Stimulated activated CD4-positive, alpha-beta T cell treated with anti-CD3 and anti-CD28 coated beads, Interleukin-12 subunit alpha, Interleukin-12 subunit beta, amount 100 ng/mL, for 24 hours (primary cell): ENCODE measurements at places on chromosomes 13 and 19.
A peak's percentile ranks its signal among the peaks of the same experiment; 100 is the strongest.

GRCh38 chr13:29943686-29944085 lies 93.3 kb upstream of the UBL3 start:
- DNase-seq: no peak

GRCh38 chr13:104181526-104182231 lies 1115.5 kb upstream of the SLC10A2 start:
- DNase-seq: no peak

GRCh38 chr13:41613471-41613870 lies 156.1 kb downstream of the RGCC start:
- DNase-seq: no peak

DNA sequence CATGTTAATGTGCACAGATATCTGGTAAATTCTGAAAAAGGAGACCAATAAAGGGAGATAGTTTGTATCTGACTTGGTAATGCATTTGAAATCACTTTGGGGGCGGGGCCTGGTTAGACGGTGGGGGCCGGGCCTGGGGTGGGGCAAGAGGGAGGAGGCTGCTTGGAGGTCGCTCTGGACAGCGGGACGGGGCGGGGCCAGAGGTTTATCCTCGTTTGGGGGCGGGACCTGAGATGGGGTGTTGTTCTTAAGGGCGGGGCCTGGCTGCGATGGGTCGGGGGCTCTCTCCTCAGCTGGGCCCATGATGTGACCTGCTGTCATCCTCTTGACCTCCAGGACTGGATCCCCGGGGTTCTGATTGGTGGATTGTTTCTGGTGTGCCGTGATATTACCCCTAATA lies 4.9 kb upstream of the ZNF808 start:
- no peak for DNase-seq

- DNase-seq: no peak
Measured at GRCh38 chr19:16542910-16543472, 754 bp upstream of the CHERP start.

GRCh38 chr19:3693025-3693925 lies 7.0 kb downstream of the PIP5K1C start:
- DNase-seq: no peak

DNA sequence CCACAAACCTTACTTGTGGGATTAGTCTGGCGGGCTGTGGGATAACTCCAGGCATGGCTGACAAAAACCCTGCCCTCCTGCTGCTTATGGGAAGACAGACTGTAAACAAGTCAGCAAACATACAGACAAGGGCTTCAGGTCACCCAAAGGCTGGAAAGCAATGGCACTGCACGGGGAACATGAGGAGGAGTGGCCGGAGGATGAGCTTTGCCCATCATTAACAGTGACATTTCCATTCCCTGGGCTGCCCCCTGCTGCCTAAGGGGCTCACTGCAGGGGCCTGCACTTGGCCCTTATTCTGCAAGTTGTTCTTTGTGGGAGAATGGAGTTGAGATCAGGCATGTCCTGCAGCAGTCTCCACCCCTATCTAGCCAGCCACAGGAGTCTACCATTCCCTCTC lies 91.3 kb downstream of the UQCRFS1 start:
- no peak for DNase-seq

GRCh38 chr19:18558604-18559003 lies 934 bp downstream of the KXD1 start:
- no peak for DNase-seq

GRCh38 chr19:28393574-28394336 lies 819.2 kb downstream of the UQCRFS1 start:
- DNase-seq: no peak

DNA sequence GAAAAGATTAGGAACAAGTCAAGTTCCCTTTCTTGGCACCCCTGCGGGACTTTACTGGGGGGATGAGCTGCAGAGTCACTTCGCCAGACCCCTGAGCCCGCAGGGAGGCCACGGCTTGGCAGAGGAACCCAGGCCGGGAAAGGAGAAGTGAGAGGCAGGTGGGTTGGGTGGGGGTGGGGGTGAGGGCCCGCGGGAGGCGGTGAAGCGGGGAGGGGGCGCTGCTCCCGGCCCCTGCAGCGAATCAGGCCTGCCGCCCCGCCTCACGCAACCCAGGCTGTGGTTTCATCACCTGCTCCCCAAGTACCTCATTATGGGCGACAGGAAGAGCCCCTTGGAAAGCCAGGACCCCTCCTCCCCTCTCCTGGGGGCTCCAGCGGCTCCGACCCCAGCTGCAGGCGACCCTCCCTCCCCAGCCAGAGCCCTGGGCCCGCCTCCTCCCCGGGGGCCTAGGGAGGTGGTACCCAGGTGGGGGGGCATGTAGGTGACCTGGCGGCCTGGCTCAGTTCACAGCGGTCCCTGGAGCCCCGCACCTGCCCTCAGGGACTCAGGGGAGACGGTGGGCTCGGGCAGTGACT lies 9.5 kb downstream of the MEF2B start:
- no peak for DNase-seq

DNA sequence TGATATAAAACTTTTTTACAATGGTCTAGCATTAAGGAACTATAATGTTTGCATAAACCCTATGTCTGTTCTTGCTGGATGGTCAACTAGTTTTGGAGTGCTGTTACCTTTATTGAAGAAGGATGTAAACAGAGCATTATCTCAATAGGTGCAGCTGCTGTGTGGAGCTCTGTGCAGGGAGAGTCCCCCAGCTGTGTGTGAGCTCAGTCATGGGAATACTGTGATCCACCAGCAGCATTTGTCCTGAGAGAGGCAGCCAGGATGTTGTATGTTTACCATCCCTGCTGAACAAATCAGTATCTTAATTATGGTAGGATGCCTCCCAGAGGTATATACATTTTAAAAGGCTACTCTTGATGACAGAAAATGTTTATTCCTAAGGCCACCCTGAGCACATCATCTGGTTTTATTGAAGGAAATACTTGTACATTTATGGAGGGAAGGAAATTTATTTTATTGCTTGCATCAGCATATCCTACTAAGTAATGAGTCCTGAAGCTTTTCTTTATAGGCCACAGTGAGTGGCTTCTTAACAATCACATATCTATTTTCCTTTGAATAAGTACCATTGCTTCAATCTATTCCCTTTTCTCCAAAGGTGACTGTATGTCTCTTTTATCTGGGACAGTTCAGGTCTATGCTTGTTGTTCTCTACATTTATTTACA lies 11.7 kb downstream of the RAP2A start:
- DNase-seq: no peak

DNA sequence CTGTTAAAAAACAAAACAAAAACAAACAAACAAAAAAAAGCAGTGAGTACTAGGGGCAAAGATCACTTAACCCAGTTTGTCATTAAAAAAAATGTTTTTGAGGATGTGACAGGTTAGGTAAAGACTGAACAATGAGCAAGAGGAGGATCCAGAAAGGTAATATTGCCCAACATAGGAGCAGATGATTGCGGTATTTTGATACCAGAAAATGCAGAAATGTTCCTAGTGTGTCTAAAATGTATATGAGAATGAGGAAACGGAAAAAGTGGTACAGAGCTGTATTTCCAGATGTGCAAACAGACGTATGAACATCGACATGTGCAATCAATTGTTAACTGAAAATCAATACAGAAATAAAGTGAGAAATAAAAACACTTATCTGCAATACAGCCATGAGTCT lies 4.9 kb upstream of the LILRA4 start:
- no peak for DNase-seq

DNA sequence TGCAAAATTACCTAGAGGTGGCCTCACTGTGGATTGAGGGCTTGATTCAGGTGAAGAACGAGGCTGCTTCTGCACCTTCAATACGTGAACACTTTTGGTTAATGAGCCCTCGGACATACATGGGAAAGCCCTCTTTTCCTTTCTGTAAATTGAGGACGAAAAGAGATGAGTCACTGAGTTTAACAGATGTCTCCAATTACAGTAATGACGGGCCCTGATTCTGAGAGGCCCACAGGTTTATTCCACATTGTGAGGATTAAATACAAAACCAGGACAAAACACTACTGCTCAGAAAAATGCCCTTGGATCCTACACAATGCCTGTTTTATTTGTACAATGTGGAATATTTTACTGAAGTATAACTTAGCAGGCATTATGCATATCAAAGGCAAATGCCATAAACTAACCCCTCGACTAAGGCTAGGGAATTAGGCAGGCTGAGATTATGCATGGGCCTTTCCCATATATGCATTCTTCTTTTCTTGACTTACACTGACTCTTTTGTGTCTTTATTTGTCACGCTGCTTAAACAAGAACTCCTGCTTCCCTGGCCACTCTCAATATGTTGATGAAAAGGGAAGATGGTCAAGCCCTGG lies 819.9 kb downstream of the OLFM4 start:
- no peak for DNase-seq

GRCh38 chr13:20911037-20911436 lies 8.5 kb upstream of the XPO4 start:
- DNase-seq: no peak

GRCh38 chr19:24033963-24034342 lies 53.0 kb upstream of the ZNF254 start:
- peak; percentile 5 for DNase-seq

- DNase-seq: no peak
Measured at GRCh38 chr13:106815545-106815944, 247.6 kb upstream of the ARGLU1 start.

GRCh38 chr13:60501236-60501635 lies 104.2 kb downstream of the TDRD3 start:
- DNase-seq: no peak

GRCh38 chr13:40981949-40982348 lies 37.2 kb downstream of the ELF1 start:
- no peak for DNase-seq

GRCh38 chr19:13629687-13630357 lies 123.5 kb upstream of the CACNA1A start:
- DNase-seq: no peak

DNA sequence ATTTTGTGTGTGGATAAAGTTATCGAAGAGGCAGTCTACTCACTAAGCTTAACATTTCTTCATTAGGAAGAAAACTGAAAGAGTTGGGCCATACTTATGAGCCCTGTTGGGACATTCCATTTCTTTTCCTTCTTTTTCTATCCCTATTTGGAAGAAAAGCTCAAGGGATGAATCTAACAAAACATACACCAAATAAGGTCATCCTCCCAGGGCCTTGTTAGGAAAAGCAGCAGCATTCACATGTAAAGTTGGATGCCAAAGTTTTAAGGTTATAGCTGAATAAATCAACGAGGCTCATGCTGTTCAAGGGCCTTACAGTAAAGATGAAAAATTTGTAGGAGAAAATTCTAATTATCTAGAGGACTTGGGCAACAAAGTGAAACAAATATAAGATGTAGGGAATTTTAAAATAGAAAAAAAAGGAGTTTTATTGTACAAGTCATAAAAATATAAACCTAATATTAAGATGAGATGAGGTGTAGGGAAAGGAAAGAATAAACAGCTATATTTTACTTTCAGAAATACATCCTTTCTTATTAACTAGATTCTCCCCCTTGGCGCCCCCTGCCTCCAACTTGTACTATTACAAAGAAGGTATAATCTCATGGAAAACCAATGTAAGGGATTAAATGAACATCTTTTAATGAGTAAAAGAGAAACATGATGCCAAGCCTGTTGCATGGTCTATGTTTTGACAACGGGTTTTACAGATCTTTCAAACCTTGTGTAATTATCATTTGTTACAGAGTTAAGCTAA lies 160.4 kb downstream of the PCDH20 start:
- no peak for DNase-seq

DNA sequence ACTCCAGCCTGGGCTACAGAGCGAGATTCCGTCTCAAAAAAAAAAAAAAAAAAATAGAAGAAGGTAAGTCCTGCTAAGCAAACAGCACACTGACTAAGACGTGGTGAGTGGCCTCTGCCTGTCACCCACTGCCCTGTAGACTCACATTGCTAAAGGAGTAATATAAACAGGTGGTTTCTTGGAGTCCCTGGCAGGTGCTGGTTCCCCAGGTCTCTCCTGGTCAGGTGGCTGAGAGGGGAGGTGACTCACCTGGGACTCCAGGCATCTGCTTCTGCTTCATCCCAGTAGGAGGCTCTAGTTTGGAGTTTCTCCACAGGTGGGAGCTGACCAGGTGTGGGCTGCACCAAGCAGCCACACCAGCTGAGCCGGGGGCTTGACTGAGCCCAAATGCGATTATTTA lies at the start of gene OR10H1:
Gene OR10H1, minus strand, starts transcription at position 359 of the 400 bp plus-strand sequence. CDS start 7,627 bp downstream, outside the sequence.
- DNase-seq: no peak

- no peak for DNase-seq
Measured at GRCh38 chr13:77034881-77035280, 7.9 kb upstream of the FBXL3 start.

GRCh38 chr13:52599848-52600603 lies 42.2 kb upstream of the HNRNPA1L2 start:
- DNase-seq: peak; percentile 2

GRCh38 chr13:19056355-19056880 lies 125.2 kb downstream of the TUBA3C start:
- no peak for DNase-seq

DNA sequence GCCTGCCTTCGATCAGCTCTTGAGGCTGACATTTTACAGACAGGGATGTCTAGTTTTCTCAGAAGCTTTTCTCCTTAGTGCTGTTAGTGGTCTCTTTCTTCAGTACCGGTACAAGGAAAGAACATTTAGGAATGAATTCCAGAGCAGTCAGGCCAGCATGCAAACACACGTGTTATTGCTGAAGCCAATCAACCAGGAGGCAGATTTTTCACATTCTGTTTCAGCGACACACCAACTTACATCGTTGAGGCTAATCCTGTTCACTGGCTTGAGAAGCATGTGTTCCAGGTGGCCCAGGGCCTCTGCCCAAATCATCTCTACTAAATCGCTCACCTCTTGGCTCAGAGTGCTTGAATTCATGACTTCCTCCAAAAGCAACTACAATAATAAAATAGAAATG lies 19.2 kb downstream of the PARP4 start:
- DNase-seq: no peak

DNA sequence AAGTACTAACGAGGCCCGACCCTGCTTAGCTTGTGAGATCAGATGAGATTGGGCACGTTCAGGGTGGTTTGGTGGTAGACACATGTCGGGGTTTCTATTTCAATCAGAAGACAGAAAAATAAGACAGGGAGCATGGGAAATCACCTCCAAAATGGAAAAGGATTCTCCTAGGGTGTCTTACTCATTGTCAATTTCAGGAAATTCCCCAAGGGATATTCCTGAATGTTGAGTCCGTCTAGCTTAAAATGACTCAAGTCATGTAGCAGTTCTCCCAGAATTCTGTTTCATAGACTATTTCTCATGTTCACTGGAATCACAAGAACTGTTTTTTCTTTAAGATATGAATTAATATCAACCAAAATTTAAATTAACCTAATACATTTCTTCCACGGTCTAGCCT lies 380.1 kb downstream of the EFNB2 start:
- DNase-seq: no peak

GRCh38 chr13:102846261-102847015 lies 606 bp downstream of the ERCC5 start:
- DNase-seq: peak; percentile 7

DNA sequence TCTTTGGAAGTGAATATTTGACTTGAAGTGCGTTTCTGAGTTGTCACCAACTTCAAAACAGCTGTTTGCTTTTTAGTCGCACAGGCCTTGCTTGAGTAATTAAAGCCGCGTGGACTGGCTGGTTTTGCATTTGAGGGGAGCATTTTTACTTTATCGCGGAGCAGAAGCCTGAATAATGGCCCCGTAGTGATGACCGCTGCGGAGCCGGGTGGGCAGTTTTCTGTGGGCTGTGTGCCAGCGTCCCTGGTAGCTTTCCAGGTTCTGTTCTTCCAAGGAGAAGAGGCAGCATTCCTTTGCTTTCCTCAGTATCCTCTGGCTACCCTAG lies 1.1 kb downstream of the NAA16 start:
- no peak for DNase-seq

GRCh38 chr13:31765138-31765785 lies 25.9 kb downstream of the RXFP2 start:
- no peak for DNase-seq
